ENCODE measurements at places on chromosomes 2 and 18.

DNA sequence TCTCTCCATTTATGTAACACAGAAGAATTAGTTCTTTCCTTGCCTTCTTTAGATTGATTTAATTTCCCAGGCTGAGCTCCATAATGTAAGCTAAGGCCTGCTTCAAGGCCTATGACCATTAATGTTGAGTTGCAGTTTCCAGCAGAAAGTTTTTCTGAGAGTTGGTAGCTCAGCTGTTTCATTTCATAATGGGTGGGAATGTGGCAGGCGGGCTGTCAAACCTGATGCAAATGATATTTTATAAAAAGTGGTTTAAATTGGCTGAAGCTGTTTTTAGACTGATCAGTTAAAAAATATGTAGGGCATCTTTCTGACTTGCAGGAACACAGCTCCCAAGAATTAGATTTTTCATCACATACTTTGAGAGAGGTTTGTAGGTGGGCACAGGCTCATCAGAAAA, 40.4 kb upstream of the FSHR start:
- DNase-seq = no peak

- DNase-seq = no peak
Observed at GRCh38 chr18:62832282-62832681, 116.9 kb downstream of the PHLPP1 start.

DNA sequence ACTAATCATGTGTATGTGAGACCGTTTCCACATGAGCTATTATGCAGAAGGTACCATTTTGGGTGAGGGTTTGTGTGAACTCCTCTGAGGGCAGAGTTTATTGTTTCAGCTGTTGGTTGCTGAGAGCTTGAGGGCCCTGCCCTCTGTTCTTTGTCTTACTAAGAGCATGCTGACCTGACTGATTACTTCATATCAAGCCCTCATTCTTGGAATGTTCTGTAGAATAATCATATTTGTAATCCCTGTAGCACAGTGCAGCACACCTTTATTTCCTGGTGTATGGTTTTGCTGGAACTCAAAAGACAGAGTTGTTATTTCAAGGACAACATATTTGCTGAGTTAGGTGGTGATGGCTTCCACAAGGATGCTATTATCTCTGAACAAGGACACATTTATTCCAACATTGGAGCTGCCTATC, 118.5 kb downstream of the GALNT3 start:
- DNase-seq = no peak

- DNase-seq = no peak
Observed at GRCh38 chr18:11885278-11885947, 22.7 kb downstream of the MPPE1 start.

GRCh38 chr18:35941299-35941698, 31.2 kb upstream of the RMP24 start:
- DNase-seq = no peak

DNA sequence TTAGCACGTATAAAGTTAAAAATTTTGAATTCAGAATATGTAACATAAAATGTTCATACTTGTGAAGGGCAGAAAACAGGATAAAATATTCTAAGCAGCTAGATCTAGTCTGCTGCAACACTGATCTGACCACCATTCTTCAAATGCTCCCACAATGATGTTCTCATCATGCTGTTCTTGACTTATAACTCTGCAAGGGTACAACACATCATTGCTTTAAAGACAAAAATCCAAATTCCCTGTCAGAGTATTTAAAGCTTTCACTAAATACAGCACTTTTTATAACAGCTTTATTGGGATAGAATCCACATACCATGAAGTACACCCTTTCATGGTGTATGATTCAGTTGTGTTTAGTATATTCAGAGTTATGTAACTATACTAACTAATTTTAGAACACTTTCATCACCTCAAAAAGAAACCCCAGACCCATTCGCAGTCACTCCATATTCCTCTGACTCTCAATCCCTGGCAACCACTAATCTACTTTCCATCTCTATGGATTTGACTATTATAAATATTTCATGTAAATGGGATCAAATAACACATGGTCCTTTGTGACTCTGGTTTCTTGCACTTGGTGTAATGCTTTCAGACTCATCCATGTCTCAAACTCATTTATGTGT, 56.4 kb downstream of the MAP4K3 start:
- DNase-seq = no peak

DNA sequence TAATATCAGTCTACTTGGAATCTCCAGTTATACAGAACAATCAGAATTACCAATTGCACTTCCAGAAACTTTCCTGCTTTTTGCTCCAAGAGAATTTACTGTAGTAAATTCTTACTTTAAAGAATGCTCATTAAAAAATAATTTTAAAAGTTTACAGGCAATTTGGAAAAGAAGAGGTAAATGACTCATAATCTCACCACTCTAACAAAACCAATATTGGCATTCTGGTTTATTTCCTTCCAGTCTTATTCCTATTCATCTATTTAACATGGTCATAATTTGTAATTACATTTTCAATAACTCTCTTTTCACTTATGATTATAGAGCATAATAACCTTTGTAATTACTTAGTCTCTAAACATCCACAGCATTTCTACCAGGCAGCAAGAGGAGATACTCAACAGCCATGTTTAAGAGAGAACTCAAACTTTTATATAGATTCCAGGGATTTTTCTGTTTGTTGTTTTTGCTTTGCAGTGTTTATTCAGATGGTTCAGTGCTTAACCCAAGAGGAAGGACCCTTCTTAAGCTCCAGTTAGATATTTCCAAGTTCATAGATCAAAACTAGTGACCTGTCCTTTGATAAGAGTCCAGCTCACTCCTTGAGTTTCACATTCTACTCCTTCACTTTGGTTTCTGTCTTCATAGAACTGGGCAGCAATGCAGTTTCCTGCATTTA, 464.7 kb downstream of the TXNL1 start:
- DNase-seq = no peak

DNA sequence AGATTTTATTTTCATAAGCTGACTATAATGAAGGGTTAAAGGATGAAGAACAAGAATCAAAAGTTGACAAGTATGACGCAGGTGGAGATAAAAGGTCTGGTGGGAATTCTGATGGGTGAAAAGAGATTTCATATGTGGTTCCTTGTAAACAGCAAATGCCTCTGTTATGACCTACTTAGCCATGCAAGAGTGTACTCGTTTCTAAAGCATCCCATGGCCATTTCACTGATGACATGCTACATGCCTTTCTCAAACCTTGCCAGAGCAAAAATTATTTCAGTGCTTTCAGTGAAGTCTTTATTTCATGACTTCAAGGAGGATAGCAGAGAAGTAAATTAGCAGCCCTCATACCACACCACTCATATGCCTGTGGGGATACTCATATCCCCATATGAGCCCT, 71.7 kb downstream of the FEZ2 start:
- DNase-seq = no peak

DNA sequence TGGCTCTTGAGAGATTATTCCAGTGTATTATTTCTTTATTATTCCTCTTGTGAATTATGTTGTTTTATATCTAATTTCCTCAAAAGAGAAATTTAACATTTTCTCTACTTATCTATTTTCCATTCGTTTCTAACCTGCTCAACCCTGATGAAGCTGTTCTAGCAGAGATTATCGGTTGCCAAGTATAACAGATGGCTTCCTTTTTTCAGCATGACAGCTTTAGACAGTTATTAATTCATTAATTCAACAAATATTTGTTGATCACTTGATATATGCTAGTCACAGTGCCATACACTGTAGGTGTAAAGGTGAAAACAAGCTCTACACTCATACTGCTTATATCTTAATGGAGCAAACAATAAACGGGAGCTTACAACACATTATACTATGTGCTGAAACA, 137.9 kb upstream of the UBE2E3 start:
- DNase-seq = no peak

DNA sequence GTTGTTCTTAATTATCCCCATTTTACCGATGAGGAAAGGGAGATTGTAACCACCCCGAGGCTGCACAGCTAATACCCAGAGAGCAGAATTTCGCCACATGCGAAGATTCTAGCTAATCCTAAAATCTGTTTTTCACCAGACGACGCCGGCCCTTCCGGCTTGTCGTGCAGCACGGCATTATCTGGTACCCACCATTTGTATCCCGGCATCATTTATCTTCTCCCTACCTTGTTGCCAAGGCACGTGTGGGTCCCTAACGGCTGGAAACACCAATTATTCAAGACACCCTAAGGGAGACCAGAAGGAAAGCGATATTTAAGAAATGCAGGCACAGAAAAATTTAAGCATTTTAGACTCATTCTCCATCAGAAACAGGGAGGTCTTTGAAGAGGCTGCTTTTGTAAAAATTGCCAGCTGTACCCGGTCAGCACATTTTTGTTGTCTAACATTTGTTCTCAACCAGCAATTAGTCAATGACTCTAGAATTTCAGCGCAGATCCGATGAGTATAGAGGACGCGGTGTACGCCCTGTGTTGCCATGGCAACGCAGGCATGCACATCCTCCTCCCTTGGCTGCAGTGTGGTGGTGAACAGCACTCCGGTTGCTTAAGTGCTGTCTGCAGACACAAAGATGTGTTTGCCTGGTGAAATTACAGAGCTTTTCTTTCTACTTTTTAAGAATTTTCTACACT, 111.6 kb downstream of the AGAP1 start:
- no peak for DNase-seq

- no peak for DNase-seq
Observed at GRCh38 chr2:191622374-191623320, 55.3 kb upstream of the NABP1 start.

DNA sequence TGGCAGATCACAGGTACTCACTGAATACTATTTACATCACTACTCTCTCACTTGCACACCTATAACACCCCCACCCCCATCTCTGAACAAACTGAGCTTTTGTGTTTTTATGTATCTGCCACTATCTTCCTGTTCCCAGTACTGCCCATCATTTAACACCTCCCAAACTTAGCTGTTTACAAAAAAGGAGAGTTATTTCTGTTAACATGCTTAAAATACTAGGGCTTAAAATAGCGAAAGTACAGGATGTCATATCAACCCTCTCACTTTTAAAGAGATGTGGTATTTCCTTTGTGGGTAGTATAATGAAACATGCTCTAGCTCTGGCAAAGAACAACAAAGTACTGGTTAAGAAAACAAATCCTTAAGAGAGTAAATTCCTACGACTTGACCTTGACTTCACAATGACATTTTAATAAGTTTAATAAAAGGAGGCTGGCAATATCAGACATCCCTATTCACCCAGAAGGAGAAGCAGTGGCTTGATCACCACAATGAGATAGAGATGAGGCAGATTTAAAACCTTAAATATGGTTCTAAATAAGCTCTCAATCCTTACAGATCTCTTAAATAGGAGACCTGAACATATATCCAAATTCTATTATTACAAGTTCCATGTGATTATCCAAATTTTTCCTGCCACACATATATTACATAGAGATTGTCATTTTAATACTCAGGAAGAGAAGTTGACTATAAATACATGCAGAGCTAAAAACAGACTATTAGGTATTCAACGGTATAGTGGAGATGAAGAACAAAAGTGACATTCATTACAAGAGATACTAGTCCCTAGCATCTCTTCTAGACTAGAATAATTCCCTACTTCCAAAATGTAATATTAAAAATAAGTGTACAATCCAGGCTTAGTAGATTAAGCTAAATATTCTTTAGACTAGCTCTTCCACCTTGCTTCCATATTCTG, 36.9 kb downstream of the TRAK2 start:
- no peak for DNase-seq

DNA sequence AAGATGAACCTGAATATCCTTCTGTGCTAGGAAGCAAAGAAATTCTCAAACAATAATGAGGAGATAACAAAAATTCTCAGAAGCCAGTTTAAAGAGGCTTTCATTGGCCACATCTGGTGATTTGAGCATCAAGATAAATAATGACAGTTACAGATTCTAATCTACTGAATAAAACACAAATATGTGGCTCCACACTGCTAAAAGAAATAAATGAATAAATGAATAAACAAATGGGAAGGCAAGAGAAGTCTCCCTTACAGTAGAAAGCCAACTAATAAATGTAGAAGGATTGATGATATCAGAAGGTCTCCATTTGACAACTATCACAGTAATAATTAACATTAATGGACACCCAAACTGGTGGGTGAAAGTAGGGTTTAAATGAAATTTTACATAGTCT, 54.6 kb upstream of the ADAM23 start:
- DNase-seq = no peak

GRCh38 chr18:68429841-68430240, 285.1 kb downstream of the TMX3 start:
- no peak for DNase-seq

GRCh38 chr2:54422072-54422581, 34.0 kb upstream of the SPTBN1 start:
- peak; percentile 14 for DNase-seq

- DNase-seq = no peak
Observed at GRCh38 chr2:187775651-187776050, 221.4 kb upstream of the TFPI start.

- no peak for DNase-seq
Observed at GRCh38 chr2:211113334-211114175, 557.2 kb downstream of the CPS1 start.

GRCh38 chr2:15084826-15085489, 452.4 kb downstream of the LRATD1 start:
- no peak for DNase-seq

DNA sequence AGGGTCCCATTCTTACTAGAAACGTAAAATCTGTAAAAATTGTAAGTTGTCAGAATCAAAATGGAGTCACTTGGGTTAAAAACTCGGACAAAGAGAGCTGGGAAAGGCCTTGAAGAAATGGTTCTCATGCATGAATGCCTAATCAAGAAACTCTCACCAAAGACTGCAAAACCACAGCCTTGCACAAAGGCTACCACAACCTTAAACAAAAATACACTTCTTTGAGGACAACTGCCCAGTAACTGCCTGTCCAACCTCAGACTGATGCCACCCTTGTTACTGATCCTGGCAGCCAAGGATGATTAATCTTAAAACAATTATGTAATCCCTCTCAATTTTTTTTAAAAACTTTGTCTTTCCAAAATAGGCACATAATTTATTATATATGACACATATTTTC, 299.3 kb downstream of the CCDC85A start:
- DNase-seq = no peak

GRCh38 chr2:145593991-145594614, 1074.2 kb upstream of the ZEB2 start:
- no peak for DNase-seq

- DNase-seq = no peak
Observed at GRCh38 chr18:41955688-41956087, 654 bp downstream of the PIK3C3 start.

DNA sequence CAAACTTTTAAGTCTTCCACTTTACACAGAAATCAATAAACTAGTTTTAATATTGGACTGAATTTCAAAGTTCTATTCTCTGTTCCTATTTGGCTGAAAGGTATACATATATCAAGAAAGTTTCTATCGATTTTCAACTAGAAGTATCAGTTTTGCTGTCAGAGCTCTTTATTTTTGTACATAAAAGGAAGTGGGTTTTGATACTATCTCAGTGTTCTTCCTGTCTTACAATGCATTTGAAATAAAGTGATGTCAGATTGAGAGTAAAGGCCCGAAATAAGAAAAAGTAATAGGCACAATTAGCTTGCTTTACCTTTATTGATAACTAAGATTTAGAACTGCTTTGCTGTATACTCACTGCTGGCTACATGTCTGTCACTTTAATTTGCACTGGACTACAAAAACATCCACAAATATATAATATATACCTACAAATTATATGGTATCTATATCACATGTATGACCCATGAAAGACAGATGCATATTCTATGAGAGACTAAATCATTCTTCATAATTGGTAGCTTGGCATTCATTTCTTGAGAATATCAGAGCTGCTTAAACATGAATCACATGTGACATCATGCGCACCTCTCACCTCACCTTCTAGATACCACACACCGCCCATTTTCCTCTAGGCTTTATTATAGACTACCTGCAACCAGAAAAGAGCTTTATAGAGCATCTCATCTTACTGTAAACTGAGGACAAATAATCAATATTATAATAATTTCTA, 83.6 kb downstream of the ASXL2 start:
- DNase-seq = no peak

Measured in activated naive CD8-positive, alpha-beta T cell treated with anti-CD3 and anti-CD28 coated beads, Interleukin-2, amount 50 U/mL, for 16 hours (primary cell).